ENCODE measurements at places on chromosomes 2 and 18. TPM values are rescaled to one million over a fixed set of nuclear protein-coding genes. Genes with fewer than 3 reads are reported as not detected.

DNA sequence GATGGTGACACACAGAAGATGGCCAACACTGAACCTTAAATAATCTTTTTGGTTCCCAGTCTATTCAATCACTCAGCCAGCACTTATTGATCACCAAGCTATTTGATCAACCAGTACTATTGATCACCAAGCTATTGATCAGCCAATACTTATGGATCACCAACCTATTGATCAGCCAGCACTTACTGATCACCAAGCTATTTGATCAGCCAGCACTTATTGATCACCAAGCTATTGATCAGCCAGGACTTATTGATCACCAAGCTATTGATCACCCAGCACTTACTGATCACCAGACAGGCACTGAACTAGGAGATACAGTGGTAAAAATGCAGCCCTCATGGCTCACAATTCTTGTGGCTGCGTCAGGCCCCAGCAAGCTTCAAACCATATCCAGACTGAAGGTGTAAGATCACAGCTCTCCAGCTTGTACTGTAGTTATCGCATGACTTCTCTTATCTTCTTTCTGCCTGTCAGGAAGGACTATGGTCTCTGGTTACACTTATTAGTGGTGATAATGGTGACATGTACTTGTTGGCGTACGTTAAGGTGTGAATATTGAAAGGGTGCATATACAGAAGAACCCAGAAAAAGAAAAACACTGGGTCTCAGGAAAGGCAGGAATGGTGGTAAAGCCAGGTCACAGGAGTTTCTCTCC, 18.4 kb upstream of the B3GNT2 start:
- H3K36me3 ChIP-seq, result no peaks in the 10 kb centered on the region
- H3K27me3 ChIP-seq, result no peaks in the 10 kb centered on the region
- peaks cover 7% of the 10 kb centered on the region for H3K4me1 ChIP-seq
- DNase-seq, result no peak

DNA sequence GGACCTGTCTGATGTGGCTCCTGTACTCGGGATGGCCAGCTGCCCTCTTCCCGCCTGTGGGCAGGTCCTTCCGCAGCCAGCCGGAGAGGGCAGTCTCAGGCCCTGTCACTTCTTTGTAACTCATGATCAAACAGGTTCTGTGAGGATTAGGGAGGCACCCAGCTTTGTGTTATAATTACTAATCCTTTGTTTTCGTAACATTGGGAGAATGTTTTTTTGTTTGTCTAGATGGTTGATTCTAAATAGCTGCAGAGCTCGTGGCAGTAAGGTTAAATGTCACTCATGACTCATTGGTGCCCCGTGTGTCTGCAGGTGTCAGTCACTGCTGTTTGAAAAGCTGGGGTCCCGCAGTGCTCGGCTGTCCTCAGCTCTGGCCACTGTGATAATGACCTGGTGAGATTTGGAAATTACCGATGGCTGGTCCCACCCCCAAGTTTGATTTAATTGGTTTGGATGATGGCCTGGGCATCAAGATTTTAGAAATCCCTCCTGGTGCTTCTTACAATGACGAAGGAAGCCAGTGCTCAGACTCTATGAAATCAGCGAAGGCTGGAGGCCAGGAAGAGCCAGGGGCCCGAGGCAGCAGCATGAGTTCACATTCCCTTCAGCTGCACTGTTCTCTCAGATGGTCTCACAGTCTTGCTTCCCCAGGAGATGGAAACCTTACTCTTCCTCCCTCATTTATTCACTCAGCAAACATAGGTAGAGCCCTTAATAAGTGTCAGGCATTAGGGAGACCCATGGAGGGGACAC, 172.8 kb downstream of the VAPA start:
- H3K27me3 ChIP-seq, result no peaks in the 10 kb centered on the region
- H3K36me3 ChIP-seq, result no peaks in the 10 kb centered on the region
- DNase-seq, result no peak
- H3K27ac ChIP-seq, result no peak overlapping the region
- H3K4me1 ChIP-seq, result no peaks in the 10 kb centered on the region

The SPATA3 gene
- total RNA-seq, result not detected

DNA sequence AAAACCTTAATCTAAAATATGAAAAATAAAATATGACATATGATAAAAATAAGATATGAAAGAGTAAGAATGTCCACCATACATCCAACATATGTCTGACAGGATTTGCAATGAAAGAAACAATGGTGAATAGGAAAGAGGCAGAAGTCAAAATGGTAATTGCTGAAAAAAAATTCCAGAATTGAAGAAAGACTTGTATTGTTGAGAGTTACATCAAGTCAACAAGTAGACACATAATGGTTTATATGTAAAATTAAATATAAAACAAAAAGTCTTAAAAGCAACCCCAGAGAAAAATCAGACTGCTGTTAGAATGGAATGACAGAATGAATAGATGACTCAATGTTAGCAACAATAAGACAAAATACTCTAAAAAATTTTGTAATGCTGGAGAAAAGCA, 255.1 kb downstream of the DOK6 start:
- no peak for DNase-seq
- no peaks in the 10 kb centered on the region for H3K4me1 ChIP-seq

The ACTG2 gene
- total RNA-seq, result 4,198 TPM

GRCh38 chr18:10299643-10300042, 154.8 kb upstream of the APCDD1 start:
- H3K27ac ChIP-seq, result no peak overlapping the region
- no peaks in the 10 kb centered on the region for H3K27me3 ChIP-seq
- DNase-seq, result no peak
- H3K4me3 ChIP-seq, result no peak overlapping the region

The CD8B gene
- 2.0 TPM for total RNA-seq

DNA sequence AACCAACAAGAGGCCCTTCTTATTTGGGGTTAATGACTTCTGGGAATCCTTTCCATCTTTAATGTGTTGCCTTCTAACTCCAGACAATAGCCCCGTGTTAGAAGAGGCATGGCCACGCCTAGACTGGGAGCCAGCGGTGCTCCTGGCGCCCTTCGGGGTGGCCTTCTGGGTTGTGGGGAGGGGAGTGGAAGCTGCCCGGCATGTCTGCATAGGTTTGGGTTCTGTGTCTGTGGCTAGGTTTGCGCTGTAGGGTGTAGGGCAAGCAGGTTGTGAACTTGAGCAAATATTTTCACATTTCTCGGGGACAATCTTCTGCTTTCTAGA, 40.4 kb downstream of the CELF4 start:
- no peak overlapping the region for H3K4me3 ChIP-seq
- H3K27ac ChIP-seq, result no peak overlapping the region

The GALNT14 gene
- total RNA-seq, result not detected

DNA sequence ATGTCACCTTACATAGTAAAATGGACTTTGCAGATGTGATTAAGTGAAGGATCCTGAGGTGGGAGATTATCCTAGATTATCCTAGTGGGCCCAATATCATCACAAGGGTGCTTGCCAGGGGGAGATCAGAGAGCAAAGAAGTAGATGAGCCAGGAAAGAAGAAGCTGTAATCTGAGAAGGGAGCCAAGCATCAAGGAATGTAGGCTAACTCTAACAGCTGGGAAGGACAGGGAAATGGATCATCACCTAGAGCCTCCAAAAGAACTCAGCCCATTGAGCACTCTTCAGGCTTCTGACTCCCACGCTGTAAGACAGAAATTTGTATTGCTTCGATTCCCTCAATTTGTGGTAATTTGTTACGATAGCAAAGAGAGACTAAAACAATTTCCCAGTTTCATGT, 309.9 kb downstream of the LRP1B start:
- DNase-seq, result no peak
- no peaks in the 10 kb centered on the region for H3K27me3 ChIP-seq
- no peak overlapping the region for H3K27ac ChIP-seq
- H3K36me3 ChIP-seq, result no peaks in the 10 kb centered on the region

GRCh38 chr18:10401521-10401920, 52.9 kb upstream of the APCDD1 start:
- no peak overlapping the region for H3K27ac ChIP-seq
- peak; percentile 86 for DNase-seq
- H3K4me1 ChIP-seq, result peaks cover 8% of the 10 kb centered on the region
- no peaks in the 10 kb centered on the region for H3K36me3 ChIP-seq
- H3K27me3 ChIP-seq, result peaks cover 25% of the 10 kb centered on the region

GRCh38 chr2:20572221-20572620, 78.7 kb downstream of the HS1BP3 start:
- no peaks in the 10 kb centered on the region for H3K27me3 ChIP-seq
- DNase-seq, result no peak
- no peaks in the 10 kb centered on the region for H3K36me3 ChIP-seq
- H3K4me3 ChIP-seq, result no peak overlapping the region
- H3K4me1 ChIP-seq, result peaks cover 90% of the 10 kb centered on the region

GRCh38 chr18:61582202-61582710, 249.0 kb downstream of the CDH20 start:
- DNase-seq, result no peak
- no peaks in the 10 kb centered on the region for H3K27me3 ChIP-seq
- no peaks in the 10 kb centered on the region for H3K36me3 ChIP-seq
- H3K4me3 ChIP-seq, result peak overlapping the region; percentile 48
- H3K27ac ChIP-seq, result peak overlapping the region; percentile 38
- H3K4me1 ChIP-seq, result peaks cover 8% of the 10 kb centered on the region

The TXNDC2 gene
- total RNA-seq, result 0.83 TPM

DNA sequence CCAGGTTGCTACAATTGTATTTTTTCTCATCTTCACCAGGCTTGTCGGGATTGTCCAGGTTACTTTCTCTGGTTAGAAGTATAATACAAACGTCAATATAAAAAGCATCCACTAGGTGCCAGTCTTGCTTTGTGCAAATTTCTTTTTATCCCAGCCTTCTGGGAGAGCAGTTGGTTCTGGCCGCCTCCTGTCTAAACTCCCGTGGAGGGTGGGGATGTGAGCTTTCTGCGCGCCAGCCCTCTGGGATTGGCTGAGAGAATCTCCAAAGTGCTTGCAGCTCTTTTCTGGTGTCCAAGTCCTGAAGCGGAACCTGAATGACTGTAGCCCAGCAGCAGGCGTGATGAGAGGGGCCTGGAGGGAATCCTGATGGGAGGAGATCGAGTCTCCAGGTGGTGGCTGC, 22.4 kb upstream of the TOGARAM2 start:
- peaks cover 14% of the 10 kb centered on the region for H3K4me1 ChIP-seq
- H3K4me3 ChIP-seq, result no peak overlapping the region
- H3K27me3 ChIP-seq, result no peaks in the 10 kb centered on the region
- DNase-seq, result no peak
- no peak overlapping the region for H3K27ac ChIP-seq

DNA sequence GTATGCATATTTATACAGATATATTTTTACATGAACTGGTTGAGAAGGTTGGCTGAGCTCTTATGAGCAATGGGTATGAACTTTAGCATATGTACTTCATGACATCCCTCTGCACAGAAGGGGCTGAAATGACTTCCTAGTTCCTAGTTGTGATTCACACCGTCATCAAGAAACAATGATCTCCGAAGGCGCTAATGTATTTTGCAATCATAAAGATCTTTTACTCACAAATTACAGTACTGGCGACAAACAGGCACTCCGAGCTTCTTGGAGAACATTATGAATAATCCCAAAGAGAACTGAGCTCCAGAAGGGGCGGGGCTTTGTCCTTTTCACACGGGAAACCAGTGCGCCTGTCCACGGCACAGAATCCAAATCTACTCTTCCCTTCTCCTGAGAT, 18.1 kb downstream of the BCL2 start:
- H3K27me3 ChIP-seq, result no peaks in the 10 kb centered on the region
- H3K4me3 ChIP-seq, result no peak overlapping the region
- DNase-seq, result no peak
- no peaks in the 10 kb centered on the region for H3K36me3 ChIP-seq
- peak overlapping the region; percentile 42 for H3K27ac ChIP-seq

DNA sequence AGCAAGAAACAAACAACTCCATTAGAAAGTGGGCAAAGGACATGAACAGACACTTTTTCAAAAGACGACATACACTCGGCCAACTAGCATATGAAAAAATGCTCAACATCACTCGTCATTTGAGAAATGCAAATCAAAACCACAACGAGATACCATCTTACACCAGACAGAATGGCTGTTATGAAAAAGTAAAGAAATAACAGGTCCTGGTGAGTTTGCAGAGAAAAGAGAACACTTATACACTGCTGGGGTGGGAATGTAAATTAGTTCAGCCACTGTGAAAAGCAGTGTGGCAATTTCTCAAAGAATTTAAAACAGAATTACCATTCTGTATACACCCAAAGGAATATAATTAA, 130.5 kb downstream of the PLCL1 start:
- H3K4me1 ChIP-seq, result peaks cover 13% of the 10 kb centered on the region
- H3K27ac ChIP-seq, result no peak overlapping the region
- no peaks in the 10 kb centered on the region for H3K36me3 ChIP-seq
- H3K4me3 ChIP-seq, result no peak overlapping the region
- no peaks in the 10 kb centered on the region for H3K27me3 ChIP-seq

DNA sequence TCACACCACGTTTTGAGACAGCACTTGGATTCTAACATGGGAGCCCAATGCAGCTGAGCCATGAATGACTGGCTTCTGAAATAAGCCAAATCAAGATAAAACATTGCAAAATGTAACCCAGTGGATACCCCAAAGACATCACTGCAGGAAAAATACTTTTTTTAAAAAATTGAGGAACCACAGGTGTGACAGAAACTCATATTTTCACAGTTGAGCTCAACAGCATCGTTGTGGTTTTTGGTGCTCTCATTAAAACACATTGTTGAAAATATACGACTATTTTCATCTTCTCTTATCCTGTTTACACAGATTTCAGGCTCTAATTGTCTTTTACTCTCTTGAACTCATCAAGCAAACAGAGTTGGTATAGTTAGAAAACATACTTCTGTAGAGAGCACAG, 429.3 kb upstream of the VRK2 start:
- H3K27ac ChIP-seq, result no peak overlapping the region
- no peak for DNase-seq
- no peaks in the 10 kb centered on the region for H3K4me1 ChIP-seq
- H3K27me3 ChIP-seq, result no peaks in the 10 kb centered on the region
- no peaks in the 10 kb centered on the region for H3K36me3 ChIP-seq

DNA sequence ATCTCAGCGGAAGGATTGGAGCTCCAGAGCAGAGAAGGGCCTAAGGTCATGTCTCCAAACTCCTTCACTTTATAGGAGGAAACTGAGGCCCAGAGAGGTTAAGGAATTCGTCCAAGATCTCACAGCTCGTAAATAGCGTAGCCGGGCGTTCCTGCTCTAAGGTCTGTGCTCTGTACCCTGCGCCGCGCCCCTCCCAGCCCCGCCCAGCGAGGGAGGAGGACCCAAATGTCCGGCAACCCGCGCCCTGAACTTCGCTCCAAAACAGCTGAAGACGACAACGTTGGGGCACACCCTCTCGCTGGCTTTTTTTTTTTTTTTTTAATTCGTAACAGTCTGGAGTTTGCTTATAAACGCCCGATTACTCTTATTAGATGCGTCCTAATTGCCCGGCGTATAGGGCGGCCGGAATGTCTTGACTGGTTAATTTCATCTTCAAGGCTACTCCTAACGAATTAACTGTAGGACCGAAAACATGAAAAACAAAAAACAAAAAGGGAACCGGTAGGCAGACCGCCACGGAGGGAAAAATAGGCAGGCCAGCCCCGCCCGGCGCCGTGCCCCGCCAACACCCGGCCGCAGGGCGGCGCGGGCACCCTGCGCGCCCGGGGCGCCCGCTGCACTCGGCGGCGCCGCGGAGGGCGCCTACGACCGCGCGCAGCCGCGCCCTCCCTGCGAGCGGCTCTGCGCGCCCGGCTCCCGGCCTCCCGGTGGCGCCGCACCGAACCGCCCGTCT, 928 bp upstream of the FOSL2 start:
- peaks cover 12% of the 10 kb centered on the region for H3K36me3 ChIP-seq
- peaks cover 26% of the 10 kb centered on the region for H3K4me1 ChIP-seq
- peak overlapping the region; percentile 100 for H3K27ac ChIP-seq
- H3K4me3 ChIP-seq, result peak overlapping the region; percentile 98
- DNase-seq, result peak; percentile 99
- no peaks in the 10 kb centered on the region for H3K27me3 ChIP-seq

- H3K27me3 ChIP-seq, result no peaks in the 10 kb centered on the region
- H3K27ac ChIP-seq, result no peak overlapping the region
- H3K4me1 ChIP-seq, result peaks cover 16% of the 10 kb centered on the region
- no peak for DNase-seq
- H3K4me3 ChIP-seq, result no peak overlapping the region
These were observed 131.1 kb downstream of the CDH2 start for GRCh38 chr18:28045880-28046279.
